Foreskin keratinocyte (primary cell): ENCODE measurements at places on chromosomes 16 and 17. TPM values are rescaled to one million over a fixed set of nuclear protein-coding genes. Genes with fewer than 3 reads are reported as not detected.

RPL19 gene
- 2,499 and 2,540 TPM in 2 replicates for total RNA-seq

KRT12 gene
- not detected in 2 replicates for total RNA-seq

SALL1 gene
- not detected in 2 replicates for total RNA-seq

SHISA9 gene
- 0.07 and 0.11 TPM in 2 replicates for total RNA-seq

TEKT5 gene
- total RNA-seq = not detected in 2 replicates

MLKL gene
- 19.8 and 23.6 TPM in 2 replicates for total RNA-seq

PCTP gene
- 16.5 and 17.7 TPM in 2 replicates for total RNA-seq

WNT9B gene
- total RNA-seq = not detected in 2 replicates

PLEKHH3 gene
- 15.7 and 17.2 TPM in 2 replicates for total RNA-seq

FNDC8 gene
- total RNA-seq = not detected in 2 replicates

CCDC57 gene
- total RNA-seq = 19.5 TPM in 2 replicates

KRTAP1-5 gene
- total RNA-seq = not detected in 2 replicates

NACA2 gene
- 0.17 TPM in 1 of 2 replicates, not detected in the other for total RNA-seq

HAS3 gene
- 9.1 and 15.1 TPM in 2 replicates for total RNA-seq

CDT1 gene
- 24.1 and 26.3 TPM in 2 replicates for total RNA-seq

PRSS8 gene
- 50.2 and 54.2 TPM in 2 replicates for total RNA-seq

GLIS2 gene
- 5.0 and 5.3 TPM in 2 replicates for total RNA-seq

MPP2 gene
- total RNA-seq = 0.53 and 0.71 TPM in 2 replicates

COPRS gene
- 53.9 and 55.7 TPM in 2 replicates for total RNA-seq

EEF2KMT gene
- total RNA-seq = 17.9 and 19.1 TPM in 2 replicates

KIF2B gene
- total RNA-seq = not detected in 2 replicates

SYNGR3 gene
- total RNA-seq = 1.8 and 2.9 TPM in 2 replicates

PVALEF gene
- total RNA-seq = not detected in 2 replicates

ADAD2 gene
- not detected in 2 replicates for total RNA-seq

ERAL1 gene
- 34.8 and 44.4 TPM in 2 replicates for total RNA-seq

TIMP2 gene
- total RNA-seq = 7.5 and 11.2 TPM in 2 replicates

HSD17B2 gene
- 1.3 and 1.6 TPM in 2 replicates for total RNA-seq

SULT1A1 gene
- total RNA-seq = 1.6 and 1.8 TPM in 2 replicates

KRTAP2-2 gene
- not detected in 2 replicates for total RNA-seq

C17orf67 gene
- 0.95 and 0.99 TPM in 2 replicates for total RNA-seq

GRIN2A gene
- total RNA-seq = not detected in 2 replicates

CDRT15 gene
- total RNA-seq = not detected in 2 replicates

CACNA1G gene
- 0.20 and 0.28 TPM in 2 replicates for total RNA-seq

ZFP1 gene
- 12.9 and 15.5 TPM in 2 replicates for total RNA-seq

TBC1D3D gene
- 0.21 and 0.88 TPM in 2 replicates for total RNA-seq

PERCC1 gene
- not detected in 2 replicates for total RNA-seq

CSH1 gene
- not detected in 2 replicates for total RNA-seq

SHBG gene
- not detected in 2 replicates for total RNA-seq

OR2C1 gene
- total RNA-seq = 0.07 TPM in 1 of 2 replicates, not detected in the other

NDRG4 gene
- 3.7 and 5.6 TPM in 2 replicates for total RNA-seq

CBX4 gene
- total RNA-seq = 10.5 and 12.4 TPM in 2 replicates

PPP1R1B gene
- 0.68 and 0.88 TPM in 2 replicates for total RNA-seq

CRYBA1 gene
- not detected in 2 replicates for total RNA-seq

AOC2 gene
- 0.74 and 0.99 TPM in 2 replicates for total RNA-seq

ST6GALNAC1 gene
- 0.14 TPM in 2 replicates for total RNA-seq

STH gene
- total RNA-seq = not detected in 2 replicates

XYLT2 gene
- 36.5 and 38.0 TPM in 2 replicates for total RNA-seq

NPIPA5 gene
- 8.0 and 10.9 TPM in 2 replicates for total RNA-seq

HOXB13 gene
- total RNA-seq = not detected in 2 replicates

RRAD gene
- 1.5 and 2.2 TPM in 2 replicates for total RNA-seq

C16orf92 gene
- total RNA-seq = not detected in 2 replicates

SPNS3 gene
- total RNA-seq = not detected in 2 replicates

IGFBP4 gene
- total RNA-seq = 7.7 and 18.4 TPM in 2 replicates

HNF1B gene
- not detected in 2 replicates for total RNA-seq
